ENCODE measurements at places on chromosomes 1 and 21.

DNA sequence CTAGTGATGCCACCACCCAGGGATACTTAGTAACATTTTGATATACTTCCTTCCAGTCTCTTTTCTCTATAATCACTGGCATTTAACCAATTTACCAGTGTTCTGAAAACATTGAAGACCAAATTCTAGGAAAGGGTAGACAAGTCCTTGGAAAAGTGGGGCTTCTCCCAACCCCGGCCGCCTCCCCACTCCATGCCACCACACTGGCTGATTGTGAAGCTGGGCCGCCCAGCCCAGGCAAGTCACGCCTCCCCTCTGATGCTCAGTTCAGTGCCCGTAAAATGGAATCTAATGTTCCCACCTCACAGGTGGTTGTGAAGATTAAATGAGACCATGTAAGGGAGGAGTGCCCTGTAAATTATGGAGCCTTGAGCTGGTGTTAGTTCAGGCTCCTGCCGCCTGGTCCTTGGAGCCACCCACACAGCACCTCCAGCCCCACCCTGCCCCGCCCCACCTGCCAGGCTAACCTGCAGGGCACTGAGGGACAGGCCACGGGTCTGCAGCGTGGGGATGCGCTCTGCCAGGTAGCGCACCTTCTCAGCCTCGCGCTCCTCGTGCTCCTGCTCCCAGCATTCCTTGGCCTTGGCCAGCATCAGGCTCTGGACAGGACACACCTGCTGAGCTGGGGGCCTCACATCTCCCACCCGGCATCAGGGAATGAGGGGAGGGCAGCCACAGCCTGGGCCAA, 7.3 kb downstream of the TNNI1 start:
- DNase-seq, result no peak

- DNase-seq, result no peak
Measured at GRCh38 chr1:69639159-69639558, 71.4 kb downstream of the LRRC7 start.

DNA sequence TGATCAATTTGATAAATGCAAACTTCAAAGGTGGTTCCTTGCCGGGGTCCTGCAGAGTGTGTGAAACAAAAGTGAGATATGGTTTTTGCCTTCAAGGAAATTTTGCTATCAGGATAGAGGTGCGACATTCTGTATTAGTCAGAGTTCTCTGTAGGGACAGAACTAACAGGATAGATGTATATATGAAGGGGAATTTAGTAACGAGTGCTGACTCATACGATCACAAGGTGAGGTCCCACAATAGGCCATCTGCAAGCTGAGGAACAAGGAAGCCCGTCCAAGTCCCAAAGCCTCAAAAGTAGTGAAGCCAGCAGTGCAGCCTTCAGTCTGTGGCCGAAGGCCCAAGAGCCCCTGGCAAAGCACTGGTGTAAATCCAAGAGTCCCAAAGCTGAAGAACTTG, 157.0 kb downstream of the RYR2 start:
- no peak for DNase-seq

- DNase-seq, result no peak
Measured at GRCh38 chr1:245432228-245432875, 277.6 kb downstream of the KIF26B start.

DNA sequence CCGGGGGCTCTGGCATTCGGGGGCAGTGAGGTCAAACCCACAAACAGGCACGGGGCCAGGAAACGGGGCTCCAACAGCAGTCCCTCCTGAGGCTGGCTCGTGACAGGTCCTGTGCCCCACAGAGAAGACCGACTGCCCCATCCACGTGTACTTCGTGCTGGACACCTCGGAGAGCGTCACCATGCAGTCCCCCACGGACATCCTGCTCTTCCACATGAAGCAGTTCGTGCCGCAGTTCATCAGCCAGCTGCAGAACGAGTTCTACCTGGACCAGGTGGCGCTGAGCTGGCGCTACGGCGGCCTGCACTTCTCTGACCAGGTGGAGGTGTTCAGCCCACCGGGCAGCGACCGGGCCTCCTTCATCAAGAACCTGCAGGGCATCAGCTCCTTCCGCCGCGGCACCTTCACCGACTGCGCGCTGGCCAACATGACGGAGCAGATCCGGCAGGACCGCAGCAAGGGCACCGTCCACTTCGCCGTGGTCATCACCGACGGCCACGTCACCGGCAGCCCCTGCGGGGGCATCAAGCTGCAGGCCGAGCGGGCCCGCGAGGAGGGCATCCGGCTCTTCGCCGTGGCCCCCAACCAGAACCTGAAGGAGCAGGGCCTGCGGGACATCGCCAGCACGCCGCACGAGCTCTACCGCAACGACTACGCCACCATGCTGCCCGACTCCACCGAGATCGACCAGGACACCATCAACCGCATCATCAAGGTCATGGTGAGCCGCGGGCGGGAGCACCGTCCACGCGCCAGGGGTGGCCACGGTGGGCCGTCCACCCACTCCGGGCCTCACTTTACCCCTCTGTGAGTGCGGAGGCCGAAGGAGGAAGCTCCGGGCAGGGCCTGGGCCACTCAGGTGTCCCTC, 14.2 kb downstream of the COL6A2 start:
- DNase-seq, result no peak

DNA sequence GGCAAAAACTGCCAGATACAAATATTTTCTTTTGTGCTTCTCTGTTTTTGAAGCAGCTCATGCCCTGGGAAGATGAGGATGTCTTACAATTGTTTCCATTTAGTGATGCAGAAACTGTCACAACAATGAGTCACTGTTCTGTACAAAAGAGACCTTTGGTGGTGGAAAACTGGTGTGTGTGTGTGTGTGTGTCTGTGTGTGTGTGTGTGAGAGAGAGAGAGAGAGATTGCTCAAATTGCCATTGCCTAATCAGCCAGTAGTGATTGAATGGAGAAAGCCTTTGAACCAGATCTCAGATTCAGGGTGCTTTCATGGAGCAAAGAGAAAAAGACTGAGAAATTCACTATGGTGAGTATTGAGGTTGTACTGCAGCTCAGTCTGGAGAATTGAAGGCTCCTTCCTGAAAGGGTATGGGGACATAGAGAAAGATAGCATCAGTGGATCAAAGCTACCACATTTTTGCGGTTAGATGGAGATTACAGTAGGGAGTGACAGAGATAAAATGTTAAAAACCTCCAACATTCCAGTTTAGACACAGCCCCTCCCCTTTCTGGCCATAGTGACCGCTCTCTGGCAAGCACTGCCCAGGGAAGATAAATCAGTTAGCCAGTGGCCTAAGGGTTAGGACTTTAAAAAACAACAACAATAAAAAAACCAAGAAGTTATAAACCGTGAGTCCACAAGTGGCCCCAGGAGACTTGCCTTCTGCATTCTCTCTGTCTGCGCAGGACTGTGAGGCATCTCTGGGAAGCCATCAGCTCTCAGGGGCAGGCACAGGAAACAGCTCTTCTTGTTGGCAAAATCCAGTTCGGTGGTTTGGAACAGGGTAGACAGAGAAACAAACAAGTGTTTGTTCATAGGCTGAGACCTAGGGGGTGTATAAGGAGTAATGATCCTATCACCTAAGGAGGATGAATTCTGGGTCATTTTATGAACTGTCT, 406.5 kb downstream of the DUSP10 start:
- no peak for DNase-seq

DNA sequence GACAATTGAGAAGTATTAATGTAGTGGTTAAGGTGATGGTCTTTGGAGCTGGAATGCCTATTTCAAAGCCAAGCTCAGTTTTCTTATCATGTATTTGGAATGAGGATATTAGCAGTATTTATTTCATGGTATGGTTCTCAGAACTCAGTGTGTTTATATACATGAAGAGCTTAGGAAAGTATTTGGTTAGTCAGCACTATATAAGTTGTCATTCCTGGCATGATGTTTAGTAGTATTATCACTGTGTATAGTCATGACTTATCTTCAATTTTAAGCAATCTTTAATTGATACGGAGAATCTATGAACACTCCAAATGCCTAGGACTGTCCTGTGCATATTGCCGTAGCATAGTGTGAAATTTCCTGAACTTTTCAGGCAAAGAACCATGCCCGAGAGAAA, 501.9 kb upstream of the USP24 start:
- DNase-seq, result no peak

DNA sequence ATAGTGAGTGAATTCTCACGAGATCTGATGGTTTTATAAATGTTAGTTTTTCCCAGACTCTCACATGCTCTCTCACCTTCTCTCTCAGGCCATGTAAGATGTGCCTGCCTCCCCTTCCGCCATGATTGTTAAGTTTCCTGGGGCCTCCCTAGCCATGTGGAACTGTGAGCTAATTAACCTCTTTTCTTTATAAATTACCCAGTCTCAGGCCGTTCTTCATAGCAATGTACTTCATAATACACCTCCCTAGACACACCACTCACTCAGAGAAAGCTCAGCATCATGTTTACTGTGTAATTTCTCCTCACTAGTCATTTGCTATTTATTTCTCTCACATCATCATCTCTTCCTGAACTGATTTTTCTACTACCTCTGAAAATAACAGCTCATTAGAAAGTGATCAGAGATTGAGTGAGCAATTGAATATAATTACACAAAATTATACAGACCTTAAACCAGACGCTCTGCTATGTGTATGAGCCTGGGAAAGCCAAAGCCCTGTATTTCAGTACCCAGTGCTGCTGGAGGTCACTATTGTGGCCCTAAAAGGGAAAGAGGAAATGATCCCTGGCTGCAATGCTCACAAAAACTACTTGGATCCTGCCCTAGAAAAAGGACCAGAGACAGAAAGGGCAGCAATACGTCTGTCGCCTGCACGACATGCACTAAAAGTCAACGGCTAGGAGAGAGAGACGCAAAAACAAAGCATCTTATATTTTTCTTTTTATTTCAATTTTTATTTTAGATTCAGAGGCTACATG, 284.5 kb downstream of the DSCAM start:
- DNase-seq, result no peak

DNA sequence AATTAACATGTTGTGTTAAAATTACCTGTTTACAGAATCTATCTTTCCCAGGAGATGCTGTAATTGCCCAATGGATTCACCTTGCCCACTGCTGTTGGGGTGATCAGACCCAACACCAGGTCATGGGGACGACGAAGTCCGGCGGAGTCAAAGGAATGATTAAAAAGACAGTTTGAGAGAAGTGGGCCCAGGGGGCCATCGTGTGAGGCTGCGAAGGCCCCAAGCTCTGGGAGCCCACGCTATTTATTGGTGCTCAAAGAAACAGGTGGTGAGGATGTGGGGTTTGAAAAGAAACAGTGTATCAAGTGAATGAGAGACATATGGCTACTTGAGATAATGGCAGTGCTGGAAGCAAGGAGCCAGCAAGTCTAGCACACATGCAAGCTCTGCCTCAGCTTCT, 16.3 kb upstream of the L1TD1 start:
- no peak for DNase-seq

GRCh38 chr1:209564849-209565248, 18.7 kb upstream of the CAMK1G start:
- no peak for DNase-seq

GRCh38 chr1:9538669-9539164, 548 bp upstream of the SLC25A33 start:
- no peak for DNase-seq

GRCh38 chr1:18256282-18257235, 149.0 kb downstream of the IGSF21 start:
- DNase-seq, result peak; percentile 5

DNA sequence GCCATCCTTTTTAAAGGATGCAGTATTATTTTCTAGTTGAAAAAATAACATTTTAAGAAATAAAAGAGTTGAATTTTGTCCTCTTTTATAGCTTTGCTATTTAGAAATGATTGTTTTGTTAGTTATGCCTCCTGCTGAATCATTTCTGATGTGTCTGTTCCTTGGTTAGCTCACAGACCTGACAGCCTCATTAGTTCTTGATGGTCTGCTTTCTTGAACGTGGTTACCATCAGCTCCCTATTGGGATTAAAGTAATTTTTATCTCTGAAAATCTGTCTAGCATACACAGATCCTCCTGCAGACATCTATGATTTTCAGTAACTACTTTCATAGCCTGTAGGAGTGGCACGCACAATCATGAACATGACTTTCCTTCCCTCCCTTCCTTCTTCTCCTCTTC, 447.6 kb upstream of the B3GALT2 start:
- no peak for DNase-seq

DNA sequence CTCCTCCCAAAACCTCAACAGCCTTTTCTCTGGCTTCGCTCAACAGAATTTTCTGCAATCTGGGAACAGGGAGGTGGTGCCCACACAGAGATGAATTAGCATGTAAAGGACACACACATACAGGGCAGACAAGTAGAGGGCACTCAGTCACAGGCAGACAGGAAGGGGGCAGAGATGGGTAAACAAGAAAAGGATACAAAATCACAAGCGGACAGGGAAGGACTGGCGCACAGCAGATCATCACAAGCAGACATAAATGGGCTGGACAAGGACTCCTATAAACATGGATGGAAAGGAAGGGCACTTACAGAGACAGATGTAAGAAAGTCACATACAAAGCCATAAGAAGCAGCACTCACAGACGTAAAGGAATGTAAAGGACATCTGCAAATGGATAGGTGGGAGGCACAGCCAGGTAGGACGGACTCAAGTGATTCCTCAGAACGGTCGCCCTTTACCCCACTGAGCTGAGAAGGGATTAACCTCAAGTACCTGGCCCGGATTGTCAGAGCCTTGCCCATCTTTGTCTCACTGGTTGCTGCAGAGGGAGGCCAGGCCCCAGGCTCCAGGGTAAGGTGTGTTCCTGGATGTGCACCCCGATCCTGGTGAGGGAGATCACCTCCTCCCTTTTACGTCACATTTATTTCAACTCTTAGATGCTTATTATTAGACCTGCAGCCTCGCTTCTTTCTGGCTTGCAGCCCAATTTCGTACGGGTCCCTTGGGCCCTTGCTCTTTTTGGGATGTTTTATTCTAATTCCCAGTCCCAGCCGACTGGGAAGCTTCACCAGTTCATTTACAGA, 836 bp upstream of the PRCC start:
- DNase-seq, result no peak

- DNase-seq, result no peak
Measured at GRCh38 chr1:238241607-238242006, 350.9 kb upstream of the ZP4 start.

GRCh38 chr1:40799351-40799867, 15.8 kb downstream of the KCNQ4 start:
- no peak for DNase-seq

GRCh38 chr1:39890273-39890672, 7.0 kb upstream of the TRIT1 start:
- no peak for DNase-seq

GRCh38 chr1:160830321-160831153, 32.1 kb downstream of the CD244 start:
- DNase-seq, result peak; percentile 75

DNA sequence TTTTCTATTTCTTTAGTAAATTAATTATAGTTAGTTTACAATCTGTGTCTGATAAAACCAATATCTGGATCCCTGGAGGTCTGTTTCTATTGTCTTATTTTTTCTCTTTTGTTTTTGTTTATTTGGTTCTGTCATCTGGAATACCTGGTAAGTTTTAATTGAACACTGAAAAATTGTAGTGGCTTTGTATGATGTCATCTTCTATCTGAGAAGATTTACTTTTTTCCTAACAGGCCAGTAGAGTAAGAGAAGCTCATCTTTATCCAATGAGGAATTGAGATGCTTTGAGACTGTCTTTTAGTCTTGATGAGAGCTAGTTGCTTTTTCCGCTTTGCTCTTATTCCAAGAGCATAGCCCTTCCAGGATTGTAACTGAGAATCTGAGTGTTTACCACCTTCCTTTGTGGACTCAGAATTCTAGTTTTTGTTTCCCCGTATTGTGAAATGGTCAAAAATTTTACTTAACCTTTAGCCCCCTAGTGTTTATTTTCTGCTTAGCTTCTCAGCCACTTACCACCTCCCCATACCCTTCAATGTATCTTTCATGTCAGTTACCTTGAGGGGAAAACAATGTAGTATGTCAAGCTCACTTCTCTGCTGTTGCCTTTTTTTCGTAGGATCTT, 25.0 kb downstream of the PTGFRN start:
- DNase-seq, result no peak

All from stimulated activated CD4-positive, alpha-beta T cell treated with anti-CD3 and anti-CD28 coated beads, Interleukin-12 subunit alpha, Interleukin-12 subunit beta, amount 100 ng/mL, for 4 hours (primary cell).